Kidney tubule cell (primary cell): ENCODE measurements at places on chromosomes 2 and 18.

GRCh38 chr2:187168720-187169713, 279.0 kb downstream of the CALCRL start:
- no peak for DNase-seq

DNA sequence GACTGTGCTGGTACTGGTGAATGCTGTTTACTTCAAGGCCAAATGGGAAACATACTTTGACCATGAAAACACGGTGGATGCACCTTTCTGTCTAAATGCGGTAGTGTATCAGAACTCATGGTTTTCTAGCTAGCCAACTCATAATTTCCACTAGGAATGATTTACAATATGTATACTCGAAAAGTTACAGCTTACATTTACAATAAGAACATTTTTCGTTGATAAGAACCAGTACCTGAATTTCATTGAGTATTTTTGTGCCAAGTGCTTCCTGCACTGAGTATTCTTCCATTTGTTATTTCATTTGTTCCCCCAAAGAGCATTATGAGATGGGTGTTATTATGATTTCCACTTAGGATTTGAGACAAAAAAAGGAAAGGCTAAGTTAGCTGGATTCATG, 21.9 kb downstream of the SERPINB12 start:
- no peak for DNase-seq

GRCh38 chr2:159287733-159288132, 1.2 kb upstream of the WDSUB1 start:
- DNase-seq: no peak

DNA sequence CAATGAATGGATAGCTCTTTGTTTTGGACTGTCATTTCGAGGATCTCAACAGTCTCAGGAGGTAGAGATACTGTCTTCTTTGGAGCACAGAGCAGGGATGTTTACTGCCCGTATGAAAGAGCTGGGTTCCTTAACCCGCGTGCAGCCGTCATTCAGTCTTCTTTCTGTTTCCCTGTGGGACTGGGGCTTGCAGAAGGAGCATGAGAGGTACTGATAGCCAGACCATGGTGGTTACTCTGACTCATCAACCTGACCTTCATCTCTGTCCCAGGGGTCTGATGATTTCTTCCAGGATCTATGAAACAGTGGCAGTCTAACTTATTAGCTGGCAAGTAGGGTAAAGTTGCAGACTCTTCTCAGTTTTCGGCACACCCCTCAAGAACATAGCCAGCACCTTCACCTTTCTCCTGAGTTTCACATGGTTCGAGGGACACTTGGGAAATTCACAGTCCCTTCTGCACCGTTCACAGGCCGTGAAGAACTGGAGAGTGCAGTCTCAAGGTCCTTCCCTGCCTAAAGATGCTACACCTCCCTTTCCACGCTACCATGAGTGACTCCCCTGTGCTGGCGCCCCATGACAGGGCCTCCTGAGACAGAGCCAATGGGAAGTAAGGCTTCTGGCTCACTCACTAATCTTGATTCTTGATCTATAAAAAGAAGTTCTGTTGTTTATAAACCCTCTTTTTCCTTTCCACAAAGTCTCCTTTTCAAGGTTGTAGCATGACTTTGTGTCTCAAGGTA, 226.2 kb downstream of the MC4R start:
- peak; percentile 1 for DNase-seq

DNA sequence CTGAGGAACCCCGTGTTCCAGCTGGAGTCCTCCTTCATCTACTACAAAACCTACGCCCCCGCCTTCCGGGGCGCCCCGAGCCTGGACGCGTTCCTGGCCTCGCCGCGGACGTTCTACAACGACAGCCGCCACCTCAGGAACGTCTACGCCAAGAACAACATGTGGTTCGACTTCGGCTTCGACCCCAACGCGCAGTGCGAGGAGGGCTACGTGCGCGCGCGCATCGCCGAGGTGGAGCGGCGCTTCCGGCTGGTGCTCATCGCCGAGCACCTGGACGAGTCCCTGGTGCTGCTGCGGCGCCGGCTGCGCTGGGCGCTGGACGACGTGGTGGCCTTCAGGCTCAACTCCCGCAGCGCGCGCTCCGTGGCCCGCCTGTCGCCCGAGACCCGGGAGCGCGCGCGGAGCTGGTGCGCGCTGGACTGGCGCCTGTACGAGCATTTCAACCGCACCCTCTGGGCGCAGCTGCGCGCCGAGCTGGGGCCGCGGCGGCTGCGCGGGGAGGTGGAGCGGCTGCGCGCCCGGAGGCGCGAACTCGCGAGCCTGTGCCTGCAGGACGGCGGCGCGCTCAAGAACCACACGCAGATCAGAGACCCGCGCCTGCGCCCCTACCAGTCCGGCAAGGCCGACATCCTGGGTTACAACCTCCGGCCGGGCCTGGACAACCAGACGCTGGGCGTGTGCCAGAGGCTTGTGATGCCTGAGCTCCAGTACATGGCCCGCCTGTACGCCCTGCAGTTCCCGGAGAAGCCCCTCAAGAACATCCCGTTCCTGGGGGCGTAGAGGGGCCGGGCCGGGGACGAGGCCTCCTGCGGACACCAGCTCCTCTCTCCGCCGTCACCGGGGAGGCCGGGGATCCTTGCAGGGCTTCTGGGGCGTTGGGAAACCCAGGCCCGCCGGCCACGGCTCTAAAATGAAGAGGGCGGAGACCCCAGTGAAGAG, 5.3 kb upstream of the NEU4 start:
- peak; percentile 42 for DNase-seq

- no peak for DNase-seq
Observed at GRCh38 chr2:241008711-241009121, 10.3 kb downstream of the SNED1 start.

DNA sequence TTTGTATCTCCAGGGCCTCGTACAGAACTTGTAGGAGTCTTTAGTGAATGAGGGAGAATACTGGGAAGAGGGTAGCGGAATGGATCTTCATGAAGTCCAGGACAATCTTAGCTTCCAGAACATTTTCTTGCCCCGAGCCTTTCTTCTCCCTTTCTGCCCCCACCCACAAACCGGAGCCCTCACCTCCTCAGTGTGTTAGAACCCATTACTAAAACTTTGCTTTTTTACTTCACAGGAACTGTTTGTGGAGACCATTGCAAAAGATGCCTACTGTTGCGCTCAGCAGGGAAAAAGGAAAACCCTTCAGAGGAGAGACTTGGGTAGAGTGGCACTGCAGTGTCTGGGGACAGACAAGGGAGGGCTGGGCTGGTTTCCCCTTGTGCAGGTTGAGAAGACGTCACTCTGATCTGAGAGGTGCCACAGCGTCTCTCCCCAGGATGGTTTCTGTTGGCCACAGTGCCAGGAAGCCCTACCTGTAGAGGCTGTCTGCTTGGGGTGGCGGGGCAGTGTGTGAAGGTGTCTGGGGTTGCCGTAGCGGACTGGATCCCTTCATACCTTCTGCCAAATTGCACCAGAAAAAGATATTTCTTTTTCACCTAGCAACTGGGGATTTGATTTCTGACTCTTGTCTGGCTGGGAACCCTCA, 786 bp downstream of the POLE4 start:
- DNase-seq: no peak

DNA sequence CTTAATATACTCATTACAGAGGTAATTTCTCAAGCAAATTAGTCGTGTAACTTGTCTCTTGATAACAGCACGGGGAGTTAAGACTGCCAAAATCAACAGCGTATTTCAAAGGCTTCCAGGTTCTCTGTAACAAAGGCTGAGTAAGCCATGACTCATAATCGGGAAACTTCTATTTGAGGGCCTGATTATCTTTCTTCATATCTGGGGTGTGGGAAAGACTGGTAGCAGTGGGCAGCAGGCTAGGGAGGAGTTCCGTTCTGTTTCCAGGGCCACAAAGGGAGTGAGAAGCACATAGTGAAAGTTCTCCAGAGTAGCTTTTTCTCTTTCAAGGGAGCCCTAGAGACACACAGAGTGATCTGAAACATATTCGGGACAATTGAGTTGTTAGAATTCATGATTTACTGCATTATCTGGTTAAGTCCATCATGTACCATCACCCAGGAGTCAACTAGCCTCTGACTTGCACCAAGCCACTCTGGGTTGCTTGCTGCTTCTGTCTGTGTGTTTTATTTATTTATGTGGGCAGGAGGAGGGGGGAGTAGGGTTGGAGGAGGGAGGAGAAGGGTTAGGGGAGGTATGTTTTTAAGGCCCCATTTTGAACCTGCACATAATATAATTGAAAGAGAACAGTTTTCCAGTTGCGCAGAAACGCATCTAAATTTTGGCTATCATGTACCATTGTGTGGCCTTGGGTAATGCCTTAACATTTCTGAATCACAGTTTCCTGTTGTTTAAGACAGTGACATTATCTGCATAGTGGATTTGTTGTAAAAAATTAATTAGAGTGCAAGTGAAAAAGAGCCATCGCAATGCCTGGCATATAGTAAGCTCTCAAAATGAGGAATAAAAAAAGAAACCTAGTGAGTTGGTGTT, 80.5 kb upstream of the ITPRID2 start:
- DNase-seq: peak; percentile 83

- DNase-seq: peak; percentile 33
Observed at GRCh38 chr2:62408241-62408677, 97.7 kb downstream of the TMEM17 start.

DNA sequence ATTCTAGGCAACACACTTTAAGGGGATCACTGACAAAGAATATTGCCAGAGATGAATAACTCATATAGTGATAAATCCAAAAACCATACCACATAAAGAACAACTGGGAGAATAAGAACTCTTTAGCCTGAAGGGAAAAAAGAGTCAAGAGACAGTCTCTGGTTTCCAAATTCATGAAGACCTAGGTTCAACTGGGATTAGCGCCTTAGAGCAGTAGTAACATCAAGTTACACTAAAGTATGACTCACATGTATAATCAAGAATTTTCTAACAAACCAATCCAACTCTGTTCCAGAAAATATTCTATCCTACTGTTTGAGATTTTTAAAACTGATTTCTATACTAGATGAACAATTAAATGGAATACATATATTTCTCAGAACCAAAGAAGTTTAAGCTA, 93.8 kb downstream of the USP34 start:
- DNase-seq: no peak

DNA sequence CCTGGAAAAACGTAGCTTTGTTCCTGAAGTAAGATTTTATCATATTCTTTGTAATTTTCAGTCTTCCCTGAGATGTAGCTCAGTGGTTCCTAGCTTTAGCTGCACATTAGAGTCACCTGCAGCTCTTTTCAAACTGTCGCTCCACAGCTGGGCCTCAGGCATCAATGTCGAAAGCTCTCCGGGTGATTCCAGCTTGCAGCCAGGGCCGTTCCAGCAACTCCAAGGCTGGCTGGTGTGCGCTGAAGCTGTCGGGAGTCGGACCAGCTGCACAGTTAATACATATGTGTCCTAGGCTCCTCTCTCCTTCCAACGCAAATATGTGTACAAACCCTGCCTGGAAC, 609 bp upstream of the ZNF2 start:
- no peak for DNase-seq

- no peak for DNase-seq
Observed at GRCh38 chr2:64863097-64863820, 125.9 kb upstream of the SLC1A4 start.

DNA sequence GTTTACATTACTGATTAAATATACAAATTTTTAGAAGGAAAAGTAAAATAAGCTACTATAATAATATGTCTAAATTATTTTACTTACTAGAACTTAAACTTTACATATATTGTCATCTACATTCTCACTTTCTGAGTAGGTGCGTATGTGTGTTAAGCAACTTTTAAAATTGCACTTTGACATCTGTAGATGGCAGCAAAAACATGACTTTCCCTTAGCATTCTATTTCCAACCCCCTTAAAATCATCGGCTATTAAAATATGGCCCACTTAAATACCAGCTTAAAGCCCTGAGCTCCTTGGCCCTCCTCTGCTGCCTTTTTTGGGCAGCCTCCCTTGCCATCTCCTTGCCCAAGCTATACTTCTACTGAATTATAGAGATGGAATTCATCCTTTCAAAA, 78.0 kb downstream of the UPP2 start:
- peak; percentile 23 for DNase-seq

- DNase-seq: no peak
Observed at GRCh38 chr2:10301941-10302478, 694 bp upstream of the HPCAL1 start.

GRCh38 chr2:234121999-234122398, 71.5 kb downstream of the SPP2 start:
- no peak for DNase-seq

- no peak for DNase-seq
Observed at GRCh38 chr2:7930800-7931635, 750.8 kb upstream of the ID2 start.

- no peak for DNase-seq
Observed at GRCh38 chr2:37560863-37561614, 110.4 kb downstream of the CDC42EP3 start.

DNA sequence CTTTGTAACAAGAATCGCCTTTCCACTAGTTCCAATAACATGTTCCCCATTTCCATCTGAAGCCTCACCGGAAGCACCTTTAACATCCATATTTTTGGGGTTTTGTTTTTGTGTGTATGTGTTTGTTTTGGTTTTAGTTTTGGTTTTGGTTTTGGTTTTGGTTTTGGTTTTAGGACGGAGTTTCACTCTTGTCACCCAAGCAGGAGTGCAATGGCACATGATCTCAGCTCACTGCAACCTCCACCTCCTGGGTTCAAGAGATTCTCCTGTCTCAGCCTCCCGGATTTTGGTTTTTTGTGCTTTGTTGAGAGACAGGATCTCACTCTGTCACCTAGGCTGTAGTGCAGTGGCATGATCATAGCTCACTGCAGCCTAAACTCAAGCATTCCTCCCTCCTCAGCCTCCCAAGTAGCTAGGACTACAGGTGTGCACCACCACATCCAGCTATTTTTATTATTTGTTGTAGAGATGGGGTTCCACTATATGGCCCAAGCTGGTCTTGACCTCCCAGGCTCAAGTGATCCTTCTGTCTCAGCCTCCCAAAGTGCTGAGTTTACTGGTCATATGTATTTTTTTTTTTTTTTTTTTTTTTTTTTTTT, 36.3 kb downstream of the TGOLN2 start:
- DNase-seq: no peak

GRCh38 chr18:75183524-75183923, 25.4 kb downstream of the PTGR3 start:
- DNase-seq: peak; percentile 89

DNA sequence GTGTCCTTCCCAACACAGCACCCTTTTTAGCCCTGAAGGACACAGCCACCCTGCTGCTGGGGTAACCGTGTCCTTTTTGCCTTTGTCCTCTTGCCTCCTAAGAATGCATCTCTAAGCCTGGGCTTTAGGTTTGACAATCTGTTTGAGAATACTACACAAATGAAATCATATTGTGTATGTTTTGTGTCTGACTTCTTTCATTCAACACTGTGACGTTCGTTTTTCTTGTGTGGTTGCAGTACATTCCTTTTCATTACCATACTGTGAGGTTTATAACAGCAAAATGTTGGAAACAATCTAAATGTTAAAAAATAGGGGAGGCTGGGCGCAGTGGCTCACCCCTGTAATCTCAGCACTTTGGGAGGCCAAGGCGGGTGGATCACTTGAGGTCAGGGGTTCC, 11.2 kb downstream of the ASPRV1 start:
- DNase-seq: no peak

DNA sequence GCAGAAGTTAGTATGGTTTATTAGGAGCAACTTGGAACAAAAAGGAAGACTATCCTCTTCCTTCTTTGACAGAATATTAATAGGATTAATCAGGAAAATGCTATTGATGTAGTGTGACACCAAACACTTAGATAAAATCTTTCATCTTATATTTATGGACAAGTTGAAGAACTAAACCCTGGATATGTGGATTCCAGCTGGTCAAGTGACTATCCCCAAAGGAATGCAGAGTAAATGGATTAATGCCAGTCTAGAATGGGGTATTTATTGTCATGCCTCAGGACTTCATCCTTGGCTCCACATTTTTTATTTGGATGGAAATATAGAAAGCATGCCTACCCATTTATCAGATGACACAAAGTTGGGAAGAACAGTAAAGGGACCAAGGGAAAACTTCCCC, 124.0 kb upstream of the TTC39C start:
- DNase-seq: peak; percentile 59
